ENCODE measurements at places on chromosomes 16 and 17.

GRCh38 chr17:22692806-22693171 lies 1000.5 kb downstream of the KCNJ18 start:
- no peak for DNase-seq

GRCh38 chr16:79050063-79050462 lies 550.5 kb downstream of the MAF start:
- no peak for DNase-seq

GRCh38 chr17:9937901-9938300 lies 32.8 kb upstream of the RCVRN start:
- no peak for DNase-seq

DNA sequence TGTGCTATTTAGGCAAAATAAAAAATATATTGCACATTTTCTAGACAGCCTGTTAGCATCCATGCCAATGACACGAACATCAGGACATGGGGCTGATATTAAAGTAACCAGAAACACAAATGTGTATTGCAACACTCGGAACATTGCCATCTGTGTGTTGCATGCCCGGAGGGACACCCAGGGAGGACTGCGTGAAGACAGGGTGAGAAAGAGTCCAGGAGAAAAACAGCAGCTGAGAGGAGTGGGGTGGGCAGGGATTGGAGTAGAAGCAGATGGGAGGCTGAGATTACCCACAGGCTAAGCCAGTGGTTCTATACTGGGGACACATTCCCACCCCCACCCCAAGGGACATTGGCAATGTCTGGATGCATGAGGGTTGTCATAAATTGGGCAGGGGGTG lies 114.8 kb downstream of the GRIN2A start:
- no peak for DNase-seq

DNA sequence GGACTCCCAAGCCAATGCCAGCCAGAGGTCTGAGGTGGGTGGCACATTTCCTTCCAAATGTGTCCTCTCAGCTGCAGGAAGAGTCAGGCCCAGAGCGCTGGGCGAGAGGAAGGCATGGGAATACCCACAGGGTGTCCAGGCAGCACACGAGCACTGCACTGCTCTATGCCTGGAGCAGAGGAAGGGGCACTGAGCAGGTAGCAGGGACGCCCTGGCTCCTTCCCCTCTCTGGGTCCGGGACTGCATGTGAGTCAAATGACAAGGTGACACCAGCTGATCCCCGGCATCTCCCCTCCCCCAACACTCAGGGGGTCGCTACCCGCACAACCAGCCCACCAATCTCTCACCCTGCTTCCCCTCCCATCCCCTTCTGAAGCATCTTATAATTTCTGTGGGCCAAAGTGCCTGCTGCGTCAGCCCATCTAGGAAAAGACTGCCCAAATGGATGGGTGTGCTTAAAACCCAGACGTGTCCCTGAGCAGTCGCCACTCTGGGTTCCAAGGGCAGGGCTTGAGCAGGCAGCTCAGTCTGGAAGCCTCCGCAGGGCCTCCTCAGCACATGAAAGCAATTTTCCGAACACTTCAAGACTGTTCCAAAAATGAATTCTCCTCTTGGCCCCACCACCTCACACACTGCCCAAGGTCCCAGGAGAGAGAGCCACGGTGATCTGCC lies 12.0 kb upstream of the BCAR1 start:
- no peak for DNase-seq

DNA sequence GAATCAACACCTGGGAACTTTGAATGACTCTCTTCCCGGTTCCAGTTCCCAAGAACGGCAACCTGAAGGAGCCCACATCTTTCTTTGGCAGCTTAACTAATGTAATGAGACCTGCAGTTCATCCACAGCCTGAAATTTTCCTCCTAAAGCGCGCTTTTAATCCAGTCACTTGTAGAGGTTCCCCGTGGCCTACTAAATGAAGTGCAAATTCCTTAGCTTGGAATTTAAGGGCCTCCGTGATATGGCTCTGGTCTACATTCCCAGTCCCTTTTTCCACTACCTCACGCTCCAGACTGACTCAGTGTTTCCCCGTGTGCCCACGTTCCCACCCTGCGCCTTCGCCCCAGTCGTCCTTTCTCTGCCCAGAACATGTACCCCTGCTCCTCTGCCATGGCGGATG lies 27.2 kb downstream of the FZD2 start:
- DNase-seq, result no peak

DNA sequence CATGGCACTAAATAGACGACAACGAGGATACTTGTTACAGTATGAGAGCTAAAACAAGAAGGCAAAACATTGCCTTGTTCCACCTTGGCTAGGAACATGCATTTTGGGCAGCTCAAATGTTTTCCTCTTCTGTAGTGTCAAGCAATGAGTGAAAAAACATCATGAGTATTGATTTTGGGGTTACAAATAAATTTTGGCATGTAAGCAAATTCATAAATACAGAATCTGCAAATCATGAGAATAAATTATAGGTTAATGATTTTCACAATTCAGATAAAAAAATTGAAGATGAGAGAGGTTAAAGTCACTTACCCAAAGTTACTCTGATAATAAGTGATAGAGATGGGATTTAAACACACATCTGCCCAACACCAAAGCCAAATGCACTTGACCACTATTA lies 28.4 kb upstream of the NUFIP2 start:
- DNase-seq, result no peak

DNA sequence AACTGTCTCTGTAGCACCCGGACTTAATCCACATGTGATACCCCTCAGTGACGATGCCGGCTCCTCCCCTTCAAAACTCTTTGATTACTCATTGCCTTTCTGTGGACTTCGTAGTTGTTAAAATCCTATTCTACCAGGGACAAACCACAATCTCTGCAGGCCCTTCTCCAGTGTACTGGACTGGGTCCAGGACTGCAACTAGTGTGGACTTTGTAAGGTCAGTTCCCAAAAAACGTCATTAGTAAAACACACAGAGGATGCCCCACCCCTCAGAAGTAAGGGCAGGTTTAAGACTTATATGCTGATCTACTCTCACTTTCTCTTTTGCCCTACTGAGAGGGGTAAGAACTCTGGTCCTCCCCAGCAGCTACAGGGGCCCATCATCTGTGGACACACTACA lies 10.5 kb upstream of the NUDT7 start:
- DNase-seq, result no peak

DNA sequence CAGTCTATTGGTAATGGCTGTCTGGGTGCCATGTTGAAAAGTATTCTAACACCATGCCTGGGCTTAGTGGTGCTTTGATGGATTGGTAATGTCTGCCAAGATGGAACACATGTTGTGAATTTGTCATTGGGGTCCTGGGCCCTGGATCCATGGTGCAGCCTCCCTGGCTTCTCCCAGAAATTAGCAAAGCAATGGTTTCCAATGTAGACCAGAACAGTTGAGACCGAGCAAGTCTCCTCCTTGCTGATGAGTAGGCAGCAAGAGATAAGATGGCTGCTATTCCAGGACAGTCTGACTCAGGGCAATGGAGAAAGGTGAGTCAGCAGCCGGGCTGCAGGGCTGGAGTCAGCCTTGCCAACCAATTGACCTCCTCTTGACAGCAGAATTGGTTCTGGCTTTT lies 30.8 kb downstream of the GPR139 start:
- no peak for DNase-seq

- DNase-seq, result no peak
Measured at GRCh38 chr17:19770985-19771735, 23.1 kb upstream of the ALDH3A1 start.

- no peak for DNase-seq
Measured at GRCh38 chr16:23408242-23408822, 44.7 kb downstream of the COG7 start.

GRCh38 chr17:81477173-81477572 lies 35.4 kb downstream of the ACTG1 start:
- no peak for DNase-seq

GRCh38 chr17:33550261-33550660 lies 257.2 kb upstream of the ASIC2 start:
- DNase-seq, result no peak

DNA sequence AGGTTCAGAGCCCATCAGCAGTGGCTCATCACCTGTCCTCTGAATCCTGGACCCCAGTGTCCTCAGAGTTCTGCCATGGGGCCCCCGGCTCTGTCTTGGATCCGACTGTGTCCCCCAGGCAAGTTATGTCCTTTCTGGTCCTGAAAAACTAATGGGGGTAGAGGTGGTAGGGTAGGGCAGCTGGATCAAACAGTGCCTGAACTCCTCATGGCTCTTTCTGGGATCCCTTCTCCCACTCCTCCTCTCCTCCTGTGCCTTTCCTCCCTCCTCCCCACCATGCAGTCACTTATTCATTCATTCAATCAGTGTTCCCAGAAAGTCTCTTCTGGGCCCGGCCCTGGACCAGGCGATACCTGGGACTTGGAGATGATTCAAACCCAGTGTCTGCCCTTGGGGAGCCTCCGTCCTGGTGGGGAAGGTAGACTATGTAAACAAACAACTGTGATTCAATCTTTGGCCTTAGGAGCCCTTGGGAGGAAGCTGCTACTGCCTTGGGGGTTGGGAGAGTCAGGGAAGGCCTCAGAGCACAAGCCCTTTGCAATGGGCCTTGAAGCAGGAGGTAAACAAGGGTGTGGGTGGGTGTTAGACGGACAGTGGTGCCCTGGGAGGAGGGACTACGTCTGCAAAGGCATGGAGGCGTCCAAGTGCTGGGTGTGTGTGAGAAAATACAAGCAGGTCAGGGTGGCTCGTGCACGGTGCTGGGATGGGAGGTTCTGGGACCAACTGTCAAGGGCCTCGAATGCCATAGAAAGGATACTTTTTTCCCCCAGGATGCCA lies 6.4 kb upstream of the FAM83G start:
- DNase-seq, result no peak

- DNase-seq, result no peak
Measured at GRCh38 chr16:84641643-84642358, 6.5 kb upstream of the KLHL36 start.

Measured in memory B cell (primary cell).